ENCODE measurements at places on chromosomes 4 and X.

DNA sequence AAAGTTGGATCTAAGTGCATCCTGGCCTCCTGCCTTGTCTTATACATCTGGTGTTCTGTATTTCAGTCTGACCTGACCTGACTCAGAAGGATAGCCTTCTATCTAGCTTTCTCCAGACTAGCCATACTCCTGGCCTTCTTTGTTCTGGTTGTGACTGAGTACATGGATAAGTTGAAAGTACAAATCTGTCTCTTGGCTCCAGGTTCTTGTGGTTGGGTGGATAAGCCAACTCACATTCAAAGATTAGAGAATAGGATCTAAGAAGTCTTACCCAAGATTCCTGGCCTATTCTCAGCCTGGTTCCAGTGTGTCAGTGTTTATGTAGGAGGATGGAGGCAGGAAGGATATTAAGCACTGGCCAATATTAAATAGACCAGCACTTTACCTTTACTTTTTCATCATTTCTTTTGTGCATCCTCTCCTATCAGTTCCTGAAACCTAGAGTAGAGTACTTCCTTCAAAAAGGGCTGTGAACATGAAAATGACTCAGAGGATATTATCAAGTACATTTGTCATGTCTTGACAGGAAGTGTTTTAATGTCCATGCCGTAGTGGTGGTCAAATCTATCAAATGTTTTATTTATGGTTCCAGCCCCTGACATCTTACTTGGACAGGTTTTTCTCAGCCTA, 123.5 kb downstream of the IL15 start:
- no peak for DNase-seq

DNA sequence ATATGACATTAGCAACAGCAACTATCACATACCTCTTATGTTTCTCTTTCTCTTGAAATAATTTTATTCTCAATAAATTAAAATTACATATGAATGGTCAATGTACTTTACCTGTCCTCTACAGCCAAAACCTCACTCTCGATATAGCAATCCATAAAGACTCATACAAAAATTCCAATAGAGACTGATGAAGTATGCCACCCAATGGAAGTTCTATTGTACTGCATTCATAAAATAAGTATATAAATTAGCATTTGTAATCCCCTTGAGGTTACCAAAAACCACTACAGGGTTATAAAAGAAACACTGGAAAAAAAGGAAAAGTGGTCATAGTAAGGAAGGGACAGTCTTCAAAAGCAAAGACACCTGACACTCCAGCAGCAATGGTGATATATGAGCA, 32.8 kb downstream of the CLDN2 start:
- peak; percentile 37 for DNase-seq

DNA sequence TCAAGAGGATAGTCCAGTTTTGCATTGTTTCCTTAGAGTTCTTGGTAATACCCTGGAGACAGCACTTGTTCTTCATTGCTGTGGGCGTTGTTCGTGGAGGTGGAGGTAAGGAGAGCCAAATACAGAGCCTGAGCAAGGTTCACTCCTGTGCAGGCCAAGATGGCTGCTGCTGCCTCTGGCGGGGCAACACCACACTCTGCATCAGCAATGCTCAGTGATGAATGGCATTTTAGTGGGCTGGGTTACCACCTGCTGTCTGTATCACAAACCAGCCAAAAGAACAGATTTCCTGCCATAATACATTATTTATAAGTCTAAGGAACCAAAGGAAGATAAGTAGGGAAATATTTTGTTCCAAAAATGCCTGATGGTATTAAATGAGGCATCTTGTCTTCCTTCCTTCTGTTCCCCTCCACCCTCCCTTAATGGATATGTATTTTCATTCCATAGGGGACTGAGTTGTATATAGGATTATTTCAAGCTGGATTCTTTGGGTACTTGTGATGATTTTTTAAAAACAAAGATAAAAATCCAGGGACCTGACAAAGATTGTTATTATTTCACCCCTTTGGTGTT, 61.6 kb upstream of the LIMCH1 start:
- DNase-seq: no peak

DNA sequence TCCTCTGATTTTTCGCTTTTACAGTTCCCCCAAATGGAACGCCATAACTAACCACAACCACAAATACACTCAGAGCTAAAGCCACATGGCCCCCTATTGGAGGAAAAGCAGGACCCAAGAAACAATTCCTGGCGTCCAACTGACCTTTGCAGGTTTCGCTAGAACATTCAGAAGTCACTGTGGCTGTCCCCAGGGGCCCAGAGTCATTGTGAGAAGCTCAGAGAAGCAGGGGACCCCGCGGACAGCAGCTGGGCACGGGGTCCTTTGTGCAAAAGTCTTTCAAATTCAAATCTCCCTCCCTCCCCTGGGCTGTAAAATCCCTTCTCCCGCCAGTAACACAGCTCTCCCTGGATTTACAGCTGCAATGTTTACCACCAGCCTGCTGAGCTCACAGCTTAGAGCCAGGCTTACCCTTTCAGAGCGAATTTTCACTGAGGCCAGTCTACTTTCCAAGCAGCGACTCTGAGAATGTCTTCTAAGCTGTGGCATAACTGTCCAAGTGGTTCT, 214.8 kb downstream of the CRLF2 start:
- DNase-seq: peak; percentile 46

DNA sequence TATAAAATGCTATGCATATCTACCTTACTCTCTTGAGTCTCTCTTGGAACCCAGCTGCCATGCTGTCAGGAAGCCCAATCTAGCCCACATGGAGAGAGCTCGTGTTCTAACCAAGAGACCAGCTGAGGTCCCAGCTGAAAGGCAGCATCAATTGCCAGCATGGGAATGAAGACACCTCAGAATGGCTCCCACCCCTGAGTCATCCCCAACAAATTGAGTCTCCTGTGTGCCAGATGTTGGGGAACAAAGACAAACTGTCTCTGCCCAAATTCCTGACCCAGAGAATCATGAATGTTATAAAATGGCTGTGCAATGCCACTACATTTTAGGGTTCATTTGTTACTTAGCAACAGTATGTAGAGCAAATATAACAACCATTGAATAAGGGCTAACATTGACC, 105.2 kb upstream of the STX18 start:
- no peak for DNase-seq

- no peak for DNase-seq
Observed at GRCh38 chr4:40606239-40606767, 23.4 kb downstream of the RBM47 start.

- no peak for DNase-seq
Observed at GRCh38 chr4:109077505-109077904, 225.0 kb downstream of the COL25A1 start.

- no peak for DNase-seq
Observed at GRCh38 chr4:8306511-8307021, 37.0 kb downstream of the HTRA3 start.

DNA sequence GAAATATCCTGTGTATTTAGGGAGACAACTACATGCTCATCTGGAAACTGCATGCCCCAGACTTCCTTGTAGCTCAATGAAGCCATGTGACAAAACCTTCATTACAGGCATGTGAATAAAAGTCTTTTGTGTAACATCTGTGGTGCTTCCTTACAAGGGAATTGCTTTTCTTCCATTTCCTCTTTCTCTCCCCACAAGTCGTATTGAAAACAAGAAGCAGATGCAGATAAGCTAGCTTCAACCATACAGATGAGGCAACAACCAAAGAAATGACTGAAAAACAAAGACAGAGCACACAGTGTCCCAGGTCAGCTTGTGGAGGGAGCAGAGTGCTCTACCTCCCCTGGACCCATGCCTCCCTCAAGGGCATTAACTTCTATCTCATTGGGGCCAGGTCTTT, 115.8 kb upstream of the INPP4B start:
- peak; percentile 86 for DNase-seq

- no peak for DNase-seq
Observed at GRCh38 chr4:23390246-23390645, 499.6 kb downstream of the PPARGC1A start.

DNA sequence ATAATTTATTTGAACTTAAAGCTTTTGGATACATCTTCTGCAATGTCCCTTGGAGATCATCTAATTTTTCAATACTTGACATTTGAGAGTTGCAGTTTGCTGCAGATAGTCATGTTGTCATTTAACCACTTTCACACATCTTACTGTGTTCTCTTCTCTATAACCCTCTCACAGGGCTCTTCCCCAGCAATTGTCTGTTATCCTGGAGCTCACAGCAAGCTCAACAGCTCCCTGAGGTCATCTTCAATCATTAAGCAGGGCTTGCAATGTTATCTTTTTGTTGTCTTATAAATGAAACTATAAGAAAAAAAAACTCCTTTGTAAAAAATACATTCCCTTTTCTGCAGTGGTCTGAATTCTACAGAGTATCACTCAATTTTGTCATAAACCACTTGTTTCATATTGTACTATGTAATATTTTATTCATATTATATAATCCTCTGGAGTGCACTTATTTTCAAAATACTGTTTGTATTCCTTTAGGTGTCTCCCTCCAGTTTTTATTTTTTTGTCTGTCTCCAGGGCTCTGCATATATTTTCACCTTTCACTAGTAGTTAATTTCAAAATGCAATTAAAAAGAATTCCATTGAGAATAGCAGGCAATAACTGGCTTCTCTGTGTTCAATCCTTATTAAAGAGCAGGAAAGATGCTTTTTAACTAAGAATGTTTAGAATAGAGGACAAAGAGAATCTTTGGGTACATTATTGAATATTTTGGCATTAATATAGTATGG, 106.3 kb upstream of the ARSJ start:
- no peak for DNase-seq

GRCh38 chr4:106165351-106166010, 150.5 kb downstream of the TBCK start:
- DNase-seq: no peak

GRCh38 chr4:94344457-94344856, 1.8 kb upstream of the HPGDS start:
- no peak for DNase-seq

DNA sequence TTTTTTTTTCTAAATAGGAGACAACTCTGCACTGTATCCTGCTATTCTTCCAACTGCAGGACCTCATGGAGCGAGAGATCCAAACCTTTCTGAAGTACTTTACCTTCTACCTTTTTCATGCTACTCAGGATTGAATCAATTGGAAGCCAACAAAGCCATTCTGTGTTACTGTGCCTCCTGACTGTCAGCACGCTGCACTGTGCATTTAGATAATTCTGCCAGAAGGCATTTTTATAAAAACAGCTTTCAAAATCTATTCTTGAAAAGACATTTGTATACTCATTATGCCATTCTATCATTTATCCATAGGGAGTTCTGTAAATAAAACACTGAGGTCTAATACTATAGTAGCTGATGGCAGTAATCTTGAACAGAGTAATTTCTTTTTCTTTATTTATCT, 142.8 kb downstream of the SLIT2 start:
- no peak for DNase-seq

- no peak for DNase-seq
Observed at GRCh38 chr4:123353656-123354055, 42.9 kb upstream of the SPRY1 start.

DNA sequence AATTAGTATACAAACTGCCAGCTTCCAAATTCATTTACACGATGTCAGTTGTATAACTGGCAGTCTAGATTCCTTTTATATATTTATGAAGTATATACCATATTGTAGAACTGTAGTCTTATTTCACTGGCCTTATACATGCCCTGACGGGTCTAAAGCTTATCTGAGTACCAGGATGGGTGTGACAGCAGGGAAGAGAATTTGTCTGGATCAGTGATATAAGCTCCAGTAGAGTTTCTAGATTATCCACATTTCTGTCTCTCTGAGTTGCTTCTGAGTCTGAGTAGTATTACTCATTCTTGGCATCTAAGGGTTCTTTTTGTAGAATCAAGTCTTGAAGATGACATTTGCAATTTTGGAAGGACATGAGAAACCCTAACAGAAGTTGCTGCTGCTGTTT, 101.3 kb downstream of the RPA4 start:
- no peak for DNase-seq

DNA sequence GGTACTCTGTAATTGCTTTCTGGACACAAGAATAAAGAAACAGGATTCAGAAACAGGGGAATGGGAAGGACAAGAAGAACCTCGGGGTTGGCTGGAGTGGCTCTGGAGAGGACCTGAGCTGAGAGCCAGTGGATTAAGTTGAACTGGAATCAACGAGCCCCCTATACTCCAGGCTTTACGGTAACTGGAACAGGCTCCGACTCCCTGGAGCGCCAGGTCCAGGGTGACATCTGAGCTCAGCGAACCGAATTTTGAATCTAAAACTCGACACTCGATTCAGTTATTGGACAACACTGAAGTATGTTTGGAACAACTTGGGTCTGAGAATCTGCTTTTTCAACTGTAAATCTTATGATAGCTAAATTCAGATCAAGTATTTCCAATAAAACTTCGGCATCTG, 23.9 kb downstream of the HMX1 start:
- no peak for DNase-seq

DNA sequence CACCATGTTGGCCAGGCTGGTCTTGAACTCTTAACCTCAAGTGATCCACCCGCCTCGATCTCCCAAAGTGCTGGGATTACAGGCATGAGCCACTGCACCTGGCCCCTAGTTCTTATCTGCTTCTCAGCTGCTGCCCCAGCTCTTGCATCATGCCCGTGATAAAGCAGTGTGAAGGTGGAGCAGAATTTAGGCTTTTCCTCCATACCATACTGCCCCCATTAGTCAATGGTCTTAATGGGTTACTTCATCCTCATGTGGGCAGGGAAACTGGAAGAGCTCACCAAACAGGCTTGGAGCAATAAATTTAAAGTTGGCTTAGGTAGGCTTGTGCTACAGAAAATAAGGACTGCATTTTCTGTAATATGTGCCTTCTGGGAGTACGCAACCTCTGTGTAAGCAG, 636.9 kb upstream of the BOD1L1 start:
- no peak for DNase-seq

DNA sequence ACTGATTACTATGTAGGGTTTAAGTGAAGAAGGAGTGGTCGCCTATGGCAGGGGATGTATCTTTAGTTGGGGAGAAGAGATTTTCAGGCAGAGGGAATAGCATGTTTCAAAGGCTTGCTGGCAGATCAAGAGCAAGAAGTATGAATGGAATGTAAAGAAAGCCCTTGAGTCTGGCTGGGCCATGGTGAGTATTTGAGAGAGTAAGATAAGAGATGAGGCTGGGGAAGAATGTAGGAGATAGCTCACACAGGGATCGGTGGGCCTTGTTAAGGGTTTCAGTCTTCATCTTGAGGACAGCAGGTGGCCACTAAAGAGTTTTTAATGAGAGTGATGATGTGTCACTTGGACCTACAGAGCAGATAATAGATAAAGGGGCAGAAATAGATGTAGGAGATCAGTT, 319.1 kb upstream of the RPS6KA3 start:
- DNase-seq: no peak

- no peak for DNase-seq
Observed at GRCh38 chrX:14922437-14922836, 49.2 kb downstream of the MOSPD2 start.
